Colonic mucosa (tissue), 4 donors: ENCODE measurements at places on chromosomes 13 and 19.

GRCh38 chr19:3137119-3137518, 1.3 kb downstream of the GNA15 start:
- no peak for DNase-seq
- H3K36me3 ChIP-seq, result no peaks in the 10 kb centered on the region
- no peak overlapping the region for H3K27ac ChIP-seq
- no peaks in the 10 kb centered on the region for H3K4me1 ChIP-seq
- peak overlapping the region; percentile 50 for H3K4me3 ChIP-seq
- no peaks in the 10 kb centered on the region for H3K27me3 ChIP-seq

GRCh38 chr13:25977671-25978070, 74.1 kb downstream of the SHISA2 start:
- no peak overlapping the region for H3K4me3 ChIP-seq
- DNase-seq, result no peak
- H3K27ac ChIP-seq, result no peak overlapping the region
- no peaks in the 10 kb centered on the region for H3K36me3 ChIP-seq
- no peaks in the 10 kb centered on the region for H3K27me3 ChIP-seq

DNA sequence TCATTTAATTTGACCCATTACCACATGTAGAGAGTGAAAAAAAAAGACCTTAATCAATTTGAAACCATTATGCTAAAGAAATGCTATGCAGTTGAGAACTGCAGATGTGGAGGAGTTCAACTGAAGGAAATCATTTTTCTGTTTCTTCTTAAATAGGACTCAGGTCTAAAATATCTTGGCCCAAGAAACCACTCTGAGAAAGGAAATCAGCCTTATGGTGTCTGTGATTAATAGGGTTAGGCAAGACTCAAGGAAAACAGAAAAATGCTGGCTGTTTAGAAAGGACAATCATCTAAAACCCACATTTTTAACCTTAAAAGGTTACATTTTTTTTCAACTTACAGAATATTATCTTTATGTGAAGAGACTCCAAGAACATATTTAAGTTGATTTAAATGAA, 1.9 kb upstream of the SLITRK1 start:
- H3K36me3 ChIP-seq, result no peaks in the 10 kb centered on the region
- no peaks in the 10 kb centered on the region for H3K4me1 ChIP-seq
- no peaks in the 10 kb centered on the region for H3K27me3 ChIP-seq

DNA sequence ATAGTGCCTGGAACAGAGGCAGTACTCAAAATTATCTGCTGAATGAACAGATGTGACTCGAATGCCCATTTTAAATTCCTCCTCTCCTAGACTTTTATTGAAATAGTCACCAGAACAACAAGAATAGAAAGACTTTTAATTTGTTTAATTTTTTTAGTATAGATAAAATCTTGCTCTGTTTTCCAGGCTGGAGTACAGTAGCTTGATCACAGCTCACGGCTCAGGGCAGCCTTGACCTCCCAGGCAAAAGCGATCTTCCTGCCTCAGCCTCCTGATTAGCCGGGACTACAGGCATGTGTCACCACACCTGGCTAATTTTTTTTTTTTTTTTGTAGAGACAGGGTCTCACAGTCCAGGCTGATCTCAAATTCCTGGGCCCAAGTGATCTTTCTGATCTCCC, 120.9 kb upstream of the FREM2 start:
- H3K27ac ChIP-seq, result no peak overlapping the region
- no peaks in the 10 kb centered on the region for H3K4me1 ChIP-seq
- no peaks in the 10 kb centered on the region for H3K36me3 ChIP-seq
- no peaks in the 10 kb centered on the region for H3K27me3 ChIP-seq

DNA sequence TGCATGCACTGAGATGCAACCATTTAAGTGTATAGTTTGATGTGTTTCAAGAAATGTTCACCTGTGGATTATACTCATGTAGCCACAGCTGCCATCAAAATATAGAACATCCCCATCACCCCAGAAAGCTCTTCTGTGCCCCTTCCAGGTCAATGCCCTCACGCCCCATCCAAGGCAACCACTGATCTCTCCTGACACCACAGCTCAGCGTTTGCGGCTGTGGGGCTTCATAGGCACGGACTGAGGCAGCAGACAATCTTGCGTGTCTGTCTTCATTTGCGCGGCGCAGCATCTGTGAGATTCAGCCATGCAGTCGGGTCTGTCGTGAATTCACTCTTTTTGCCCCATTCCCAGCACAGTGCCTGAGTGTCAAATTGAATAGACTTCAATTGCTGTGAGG, 153.8 kb upstream of the UQCRFS1 start:
- H3K27ac ChIP-seq, result no peak overlapping the region
- H3K36me3 ChIP-seq, result no peaks in the 10 kb centered on the region
- H3K27me3 ChIP-seq, result no peaks in the 10 kb centered on the region
- DNase-seq, result no peak
- no peaks in the 10 kb centered on the region for H3K4me1 ChIP-seq
- no peak overlapping the region for H3K4me3 ChIP-seq

DNA sequence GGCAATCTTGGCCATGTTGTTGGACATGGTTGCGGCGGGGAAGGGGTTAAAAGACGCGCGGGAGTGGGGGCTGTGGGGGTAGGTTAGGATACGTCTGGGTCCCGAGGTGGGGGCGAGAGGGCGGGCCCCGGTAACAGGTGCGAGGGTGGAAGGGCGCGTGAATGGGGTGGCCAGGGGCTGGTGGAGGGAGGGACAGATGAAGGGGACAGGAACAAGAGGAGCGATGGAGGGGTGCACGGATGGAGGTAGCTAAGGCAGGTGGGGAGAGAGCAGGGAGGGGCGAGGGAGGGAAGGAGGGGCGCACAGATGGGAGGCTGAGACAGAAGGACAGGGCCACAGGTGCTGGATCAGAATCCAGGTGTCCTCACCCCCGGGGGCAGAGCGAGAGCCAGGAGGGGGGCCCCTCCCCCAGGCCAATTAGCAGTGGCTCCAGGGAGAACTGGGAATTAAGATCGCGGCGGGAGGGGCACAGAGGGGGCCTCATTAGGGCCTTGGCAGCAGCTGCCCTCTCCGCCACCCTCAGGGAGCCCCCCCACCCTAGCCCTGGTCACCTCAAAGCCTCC, 1.3 kb downstream of the GNG8 start:
- no peak for DNase-seq
- H3K27ac ChIP-seq, result no peak overlapping the region
- no peaks in the 10 kb centered on the region for H3K36me3 ChIP-seq
- H3K4me3 ChIP-seq, result no peak overlapping the region

DNA sequence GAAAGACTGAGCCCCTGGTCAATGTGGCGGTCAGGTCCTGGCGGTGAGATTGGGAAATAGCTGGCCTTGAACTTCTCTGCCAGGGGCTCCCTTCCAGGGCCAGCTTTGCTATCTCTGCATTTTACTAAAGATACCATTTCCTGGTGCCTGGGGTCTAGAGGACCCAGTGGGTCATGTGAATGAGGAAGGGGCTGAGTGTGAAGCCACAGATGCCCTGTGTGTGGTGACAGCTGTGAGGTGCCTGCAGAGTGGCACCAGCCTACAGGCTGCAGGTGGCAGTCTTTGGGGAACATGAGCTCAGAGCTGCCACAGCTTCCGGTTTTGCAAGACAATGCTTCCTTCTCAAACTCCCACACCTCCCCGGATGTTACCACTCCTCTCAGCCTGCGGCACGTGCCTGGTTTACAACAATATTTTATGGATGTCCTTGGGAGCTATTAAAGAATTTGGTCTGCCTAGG, 5.2 kb upstream of the MLNR start:
- H3K36me3 ChIP-seq, result no peaks in the 10 kb centered on the region
- H3K4me3 ChIP-seq, result no peak overlapping the region
- DNase-seq, result peak; percentile 67
- H3K27ac ChIP-seq, result no peak overlapping the region
- no peaks in the 10 kb centered on the region for H3K4me1 ChIP-seq

GRCh38 chr13:48641404-48641803, 12.3 kb upstream of the CYSLTR2 start:
- no peak overlapping the region for H3K4me3 ChIP-seq
- H3K27ac ChIP-seq, result no peak overlapping the region
- H3K4me1 ChIP-seq, result no peaks in the 10 kb centered on the region
- no peaks in the 10 kb centered on the region for H3K36me3 ChIP-seq
- no peak for DNase-seq

GRCh38 chr13:50691681-50692263, 151.7 kb downstream of the DLEU7 start:
- DNase-seq, result no peak
- no peak overlapping the region for H3K27ac ChIP-seq
- H3K4me3 ChIP-seq, result no peak overlapping the region

DNA sequence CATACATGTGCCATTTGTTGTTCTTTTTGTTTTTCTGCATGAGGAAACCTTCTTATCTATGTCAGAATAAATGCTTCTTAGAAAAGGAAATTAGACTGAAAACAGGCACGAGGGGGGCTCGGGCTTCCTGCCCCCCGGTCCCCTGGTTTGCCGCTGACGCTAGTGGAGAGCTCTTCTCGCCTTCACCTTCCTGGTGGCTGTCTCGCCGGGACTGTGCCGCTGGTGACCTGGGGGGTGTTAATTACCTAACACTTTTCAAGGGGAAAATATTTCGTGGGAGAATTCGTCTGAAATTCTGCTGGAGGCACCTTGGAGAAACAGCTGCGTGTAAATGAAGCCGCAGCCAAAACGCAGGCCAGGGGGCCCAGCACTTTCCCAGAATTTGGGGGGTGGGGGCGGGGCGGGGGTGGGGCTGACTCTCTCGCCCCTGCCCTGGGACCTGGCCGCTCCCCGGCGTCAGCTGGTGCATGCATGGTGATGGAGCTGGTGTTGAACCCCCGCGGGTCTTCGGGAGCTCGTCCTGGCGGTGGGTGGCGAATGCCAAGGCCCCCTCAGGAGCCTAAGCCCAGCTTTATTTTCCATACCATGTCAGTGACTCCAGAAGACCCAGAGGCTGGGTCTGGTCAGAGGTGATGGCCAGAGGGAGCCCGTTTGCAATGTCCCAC, 58.3 kb upstream of the MCF2L start:
- no peaks in the 10 kb centered on the region for H3K36me3 ChIP-seq
- no peak for DNase-seq
- H3K27me3 ChIP-seq, result no peaks in the 10 kb centered on the region
- no peak overlapping the region for H3K27ac ChIP-seq
- H3K4me3 ChIP-seq, result no peak overlapping the region

GRCh38 chr19:55621205-55621672, 3.1 kb downstream of the ZNF784 start:
- H3K36me3 ChIP-seq, result no peaks in the 10 kb centered on the region
- peaks cover 4% of the 10 kb centered on the region for H3K4me1 ChIP-seq
- H3K27ac ChIP-seq, result no peak overlapping the region
- H3K4me3 ChIP-seq, result no peak overlapping the region
- no peaks in the 10 kb centered on the region for H3K27me3 ChIP-seq
- no peak for DNase-seq

DNA sequence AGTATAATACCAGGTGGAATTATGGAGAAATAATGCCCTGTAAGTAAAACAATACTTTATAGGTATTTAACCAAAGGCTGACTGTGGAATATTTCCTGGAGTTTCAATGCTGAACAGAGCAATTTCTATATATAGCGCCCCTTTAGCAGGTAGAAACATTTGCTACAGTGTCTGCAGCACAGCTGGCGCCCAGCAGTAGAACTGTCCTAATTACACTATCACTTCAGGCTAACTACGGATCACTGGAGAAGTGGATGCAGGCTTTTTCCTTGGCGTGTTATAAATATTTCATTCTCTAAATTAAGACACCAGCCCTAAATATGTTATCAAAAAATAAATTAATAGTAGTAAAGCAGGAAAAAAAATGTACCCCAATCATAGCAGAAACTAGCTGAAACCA, 3.1 kb downstream of the SHISA2 start:
- no peak overlapping the region for H3K4me3 ChIP-seq
- H3K4me1 ChIP-seq, result no peaks in the 10 kb centered on the region
- no peak overlapping the region for H3K27ac ChIP-seq
- no peak for DNase-seq
- no peaks in the 10 kb centered on the region for H3K36me3 ChIP-seq

- DNase-seq, result no peak
- no peak overlapping the region for H3K27ac ChIP-seq
These were observed 158.6 kb downstream of the KATNAL1 start for GRCh38 chr13:30148786-30149185.

DNA sequence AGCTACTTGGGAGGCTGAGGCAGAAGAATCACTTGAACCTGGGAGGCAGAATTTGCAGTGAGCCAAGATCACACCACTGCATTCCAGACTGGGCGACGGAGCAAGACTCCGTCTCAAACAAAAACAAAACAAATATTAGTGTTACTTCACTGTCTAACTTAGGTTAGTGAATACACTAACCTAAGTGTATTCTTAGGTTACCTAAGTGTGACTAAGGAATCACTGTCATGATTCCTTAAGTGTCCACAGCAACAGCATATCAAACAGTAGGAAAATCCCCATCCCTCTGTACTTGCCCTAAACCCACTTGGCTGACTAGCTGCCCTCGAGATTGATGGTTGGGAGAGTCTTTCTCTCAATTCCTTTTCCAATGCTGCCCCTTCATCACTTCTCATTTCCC, 11.8 kb upstream of the LRCH1 start:
- H3K27ac ChIP-seq, result no peak overlapping the region
- DNase-seq, result no peak
- H3K4me1 ChIP-seq, result no peaks in the 10 kb centered on the region
- no peaks in the 10 kb centered on the region for H3K36me3 ChIP-seq
- no peak overlapping the region for H3K4me3 ChIP-seq

DNA sequence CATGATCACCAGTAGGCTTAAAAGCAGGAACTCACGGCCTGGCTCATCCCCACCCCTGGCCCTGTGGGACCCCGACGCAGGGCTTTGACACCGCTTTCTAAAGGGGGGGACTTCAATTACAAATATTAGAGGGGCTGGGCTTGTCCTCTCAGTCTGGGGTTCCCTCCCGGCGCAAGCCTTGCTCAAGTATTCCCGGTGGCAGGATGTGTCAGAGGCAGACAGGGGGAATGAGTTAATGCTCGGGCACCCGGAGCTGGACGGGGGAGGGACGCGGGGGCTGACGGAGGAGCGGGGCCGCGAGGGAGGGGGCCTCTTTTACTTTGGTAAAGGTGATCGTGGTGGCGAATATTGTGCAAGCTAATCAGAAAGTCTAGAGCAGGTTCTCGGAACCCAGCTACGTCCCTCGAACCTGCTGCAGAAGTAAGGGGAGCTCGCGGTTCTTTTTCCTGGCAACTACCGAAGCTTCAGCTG, 1.1 kb downstream of the FGF14 start:
- no peaks in the 10 kb centered on the region for H3K36me3 ChIP-seq
- peaks cover 19% of the 10 kb centered on the region for H3K27me3 ChIP-seq
- H3K27ac ChIP-seq, result no peak overlapping the region

GRCh38 chr13:34076943-34077703, 259.2 kb downstream of the RFC3 start:
- no peaks in the 10 kb centered on the region for H3K27me3 ChIP-seq
- H3K36me3 ChIP-seq, result no peaks in the 10 kb centered on the region
- H3K4me3 ChIP-seq, result no peak overlapping the region
- DNase-seq, result no peak
- H3K4me1 ChIP-seq, result no peaks in the 10 kb centered on the region
- H3K27ac ChIP-seq, result no peak overlapping the region
